ENCODE measurements at places on chromosomes 12 and 14.

- DNase-seq: no peak
Measured at GRCh38 chr14:103504991-103505565, 17.6 kb downstream of the CKB start.

DNA sequence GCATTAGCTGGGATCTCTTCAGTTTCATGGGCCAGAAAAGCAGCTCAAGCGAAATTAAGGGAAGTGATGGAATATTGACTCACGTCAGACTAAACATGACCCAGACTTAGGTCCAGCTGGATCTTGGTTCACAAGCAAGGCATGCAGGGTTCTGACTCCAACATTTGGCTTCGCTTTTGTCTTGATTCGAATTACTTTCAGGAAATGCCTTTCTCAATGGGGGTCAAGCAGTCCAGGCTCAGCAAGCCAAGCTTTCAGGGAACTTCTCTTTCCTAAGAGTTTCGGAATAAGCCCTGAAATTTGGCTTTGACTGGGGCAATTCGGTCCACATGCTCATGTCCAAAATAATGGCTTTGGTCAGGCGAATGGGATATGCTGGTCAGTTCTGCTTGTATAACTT lies 678.7 kb upstream of the TMEM132C start:
- DNase-seq: no peak

- DNase-seq: peak; percentile 71
Measured at GRCh38 chr12:110937104-110937641, 16.8 kb upstream of the MYL2 start.

- no peak for DNase-seq
Measured at GRCh38 chr14:78243187-78243586, 73.0 kb downstream of the NRXN3 start.

DNA sequence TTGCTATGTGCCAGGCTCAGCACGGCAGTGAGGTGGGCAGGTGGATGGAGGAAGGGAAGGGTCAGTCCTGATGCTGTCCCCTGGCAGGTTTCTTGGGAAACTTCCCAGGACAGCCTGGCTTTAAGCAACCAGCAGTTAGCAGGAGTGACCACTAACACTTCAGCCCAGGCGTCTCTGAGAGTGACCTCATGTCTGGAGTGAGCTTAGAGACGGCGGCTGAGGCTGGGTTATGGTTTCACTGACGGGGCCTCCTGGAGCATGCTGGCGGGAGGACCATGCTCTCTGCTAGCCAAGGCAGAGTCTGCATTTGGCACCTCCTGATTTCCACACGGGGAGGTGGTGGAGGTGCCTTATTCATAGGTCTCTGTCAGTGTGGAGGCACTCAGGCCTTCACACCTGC lies 2.5 kb downstream of the HHIPL1 start:
- DNase-seq: no peak

GRCh38 chr12:83823386-83824045 lies 1089.1 kb downstream of the SLC6A15 start:
- DNase-seq: peak; percentile 16

DNA sequence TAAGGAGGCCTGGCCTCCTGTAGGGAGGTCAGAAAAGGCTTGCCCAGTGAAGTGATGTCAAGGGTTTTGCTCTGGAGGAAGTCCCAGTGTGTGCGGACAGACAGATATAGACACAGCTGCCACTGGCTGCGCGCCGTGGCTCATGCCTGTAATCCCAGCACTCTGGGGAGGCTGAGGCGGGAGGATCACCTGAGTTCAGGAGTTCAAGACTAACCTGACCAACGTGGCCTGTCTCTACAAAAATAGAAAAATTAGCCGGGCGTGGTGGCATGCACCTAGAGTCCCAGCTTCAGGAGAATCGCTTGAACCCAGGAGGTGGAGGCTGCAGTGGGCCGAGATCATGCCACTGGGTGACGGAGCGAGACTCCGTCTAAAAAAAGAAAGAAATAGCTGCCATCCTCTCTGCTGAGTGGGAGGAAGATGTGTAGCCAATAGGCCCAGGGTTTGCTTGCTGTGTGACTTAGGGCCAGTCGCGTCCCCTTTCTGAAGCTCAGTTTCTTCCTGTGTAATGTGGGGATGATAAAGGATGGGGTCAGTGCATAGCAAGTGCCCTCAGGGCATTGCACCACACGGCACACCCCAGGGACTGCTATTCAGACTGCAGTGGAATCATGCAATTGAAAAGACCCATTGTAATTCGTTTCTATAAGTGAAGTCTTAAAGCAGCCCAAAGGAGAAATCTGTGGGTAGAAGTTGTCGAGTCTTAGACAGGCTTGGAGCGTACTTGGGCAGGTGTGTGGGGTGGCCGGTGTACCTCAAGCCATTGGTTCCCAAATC lies 18.7 kb upstream of the MLEC start:
- DNase-seq: no peak

DNA sequence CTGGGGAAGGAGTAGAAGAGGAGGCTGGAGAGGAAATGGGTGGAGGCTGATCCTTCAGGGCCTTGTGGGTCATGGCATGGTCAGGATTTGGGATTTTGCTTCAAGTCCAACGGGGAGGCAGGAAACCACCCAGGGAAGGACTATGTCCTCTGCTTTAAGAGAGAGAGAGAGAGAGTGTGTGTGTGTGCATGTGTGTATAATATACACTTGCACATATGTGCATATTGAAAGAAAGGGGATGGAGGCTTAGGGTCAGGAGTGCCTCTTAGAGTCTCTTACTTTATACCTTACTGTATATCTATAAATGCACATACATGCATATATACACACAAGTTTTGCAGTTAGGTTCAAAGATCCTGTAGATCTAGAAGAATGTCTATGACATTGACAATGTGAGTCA lies 94.8 kb downstream of the RGS6 start:
- no peak for DNase-seq

Measured in CD4-positive, alpha-beta T cell (primary cell).